ENCODE measurements at places on chromosomes 16 and 17.

GRCh38 chr17:80927791-80928216, 63.8 kb upstream of the CHMP6 start:
- no peak for DNase-seq

DNA sequence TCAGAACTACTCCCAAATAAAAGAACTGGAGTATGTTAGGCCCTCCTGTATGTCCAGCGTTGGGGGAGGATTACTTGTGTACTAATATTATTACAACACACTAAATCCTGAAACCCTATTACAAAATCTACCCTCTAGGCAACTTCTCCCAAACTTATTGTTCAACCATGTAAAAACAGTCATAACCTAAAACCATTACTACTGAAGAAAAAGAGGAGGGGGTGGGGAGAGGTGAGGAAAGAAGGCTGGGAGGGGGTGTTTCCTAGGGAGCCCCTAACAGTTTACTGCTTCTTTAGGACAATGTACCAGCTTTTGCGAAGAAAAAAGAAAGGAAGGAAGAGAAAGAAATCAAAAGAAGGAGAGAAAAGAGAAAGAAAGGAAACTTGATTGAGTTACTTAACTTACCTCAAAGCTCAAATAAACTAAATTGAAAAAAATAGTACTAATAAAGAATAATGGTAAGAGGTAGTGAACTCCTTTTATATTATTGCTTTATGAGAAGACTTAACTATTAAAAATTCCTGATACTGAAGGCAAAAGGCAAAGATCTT, 2.3 kb downstream of the SALL1 start:
- no peak for DNase-seq

DNA sequence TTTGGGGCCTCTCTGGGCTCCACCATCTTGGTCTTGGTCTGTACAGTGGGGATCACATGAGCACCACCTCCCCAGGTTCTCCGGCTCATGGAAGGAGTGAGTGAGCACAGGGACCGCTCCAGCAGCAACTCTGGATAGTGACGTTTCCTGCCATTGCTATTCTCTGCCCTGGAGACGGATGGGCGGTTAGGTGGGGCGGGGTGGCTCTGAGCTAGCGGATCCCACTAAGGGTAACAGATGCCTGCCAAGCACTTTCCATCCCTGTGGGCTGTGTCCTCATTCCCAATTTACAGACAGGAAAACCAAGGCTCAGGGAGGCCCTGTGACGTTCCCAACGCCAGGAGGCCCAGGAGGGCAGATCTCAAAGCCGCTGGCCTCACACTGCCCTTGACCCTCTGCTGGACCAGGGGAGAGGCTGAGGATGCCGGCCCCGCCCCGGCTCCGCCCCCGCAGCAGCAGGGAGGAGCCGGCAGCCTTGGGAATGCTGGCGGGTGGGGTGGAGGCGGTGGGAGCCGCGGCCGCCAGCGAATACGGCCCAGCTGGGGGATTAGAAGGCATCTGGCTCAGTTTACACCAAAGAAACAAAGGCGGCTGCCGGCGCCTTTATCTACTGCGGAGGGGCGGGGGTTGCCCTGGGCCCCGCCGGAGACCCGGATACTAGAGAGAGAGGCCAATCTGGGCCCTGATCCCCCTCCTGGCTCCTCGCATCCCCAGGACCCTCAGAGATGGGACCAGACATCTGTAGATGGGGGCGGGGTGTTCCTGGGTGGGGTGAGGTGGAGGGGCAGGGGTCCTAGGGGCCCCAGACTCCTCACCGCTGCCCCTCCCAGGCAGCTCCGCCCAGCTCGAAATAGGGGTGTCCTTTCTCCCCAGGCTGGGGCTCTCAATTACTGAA, 122.3 kb upstream of the CIBAR2 start:
- DNase-seq, result no peak

- no peak for DNase-seq
Measured at GRCh38 chr17:35676441-35676840, 55.0 kb upstream of the RASL10B start.

GRCh38 chr16:90077757-90078578, 837 bp upstream of the PRDM7 start:
- DNase-seq, result no peak

DNA sequence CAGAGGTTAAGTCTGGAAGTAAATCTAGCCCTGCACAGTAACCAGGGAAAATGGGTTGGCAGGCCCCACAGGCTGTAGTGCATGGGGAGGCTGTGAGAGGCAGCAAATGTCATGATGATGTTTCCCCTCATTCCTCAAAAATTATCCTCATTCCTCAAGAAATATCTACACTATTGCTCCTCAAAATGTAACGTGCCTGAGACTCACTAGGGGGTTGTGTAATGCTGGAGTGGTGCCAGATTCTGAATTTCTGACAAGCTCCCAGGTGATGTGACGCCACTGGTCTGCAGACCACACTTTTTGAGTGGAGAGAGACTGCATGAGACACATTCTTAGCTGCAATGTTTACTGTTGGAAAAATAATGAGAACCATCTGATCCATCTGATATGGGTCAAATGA, 1.2 kb upstream of the MPP3 start:
- DNase-seq, result no peak

DNA sequence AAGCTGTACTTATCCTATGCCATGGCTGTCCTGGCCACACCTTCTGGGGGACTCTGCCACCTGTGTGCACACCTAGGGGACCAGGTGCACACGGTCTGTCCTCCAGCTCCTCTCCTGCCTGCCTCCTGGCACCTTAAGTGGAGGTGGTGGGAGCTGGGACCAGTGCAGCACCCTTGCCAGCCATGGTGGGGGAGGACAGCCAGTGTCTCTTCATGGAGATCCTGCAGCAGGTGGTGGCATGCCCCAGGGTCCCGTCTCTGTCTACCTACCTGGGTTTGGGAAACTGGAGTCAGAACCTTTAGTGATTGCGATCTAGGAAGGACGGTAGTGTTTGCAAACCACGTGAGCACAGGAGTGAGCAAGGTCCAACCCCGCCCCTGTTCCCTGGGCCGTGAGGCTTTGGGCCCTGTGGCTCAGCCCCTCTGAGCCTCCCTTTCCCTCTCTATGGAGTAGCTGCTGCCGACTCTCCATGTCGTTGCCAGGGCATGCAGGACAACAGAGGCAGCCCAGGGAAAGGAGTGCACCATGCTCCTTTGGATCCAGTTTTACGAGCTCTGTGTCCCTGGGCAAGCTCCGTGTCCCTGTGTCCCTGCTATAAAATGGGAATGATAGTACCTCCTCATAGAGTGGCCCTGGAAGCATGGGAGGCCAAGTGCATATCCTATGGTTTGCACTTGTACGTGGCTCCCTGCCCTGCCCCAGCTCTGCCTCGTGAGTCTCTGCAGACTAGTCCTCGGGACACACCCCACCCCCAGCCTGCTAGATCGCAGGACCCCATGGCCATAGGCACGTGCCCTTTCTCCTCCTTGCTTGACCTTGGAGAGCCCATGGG, 7.1 kb downstream of the ADGRG1 start:
- no peak for DNase-seq

GRCh38 chr17:29151567-29151966, 28.6 kb downstream of the MYO18A start:
- DNase-seq, result no peak

DNA sequence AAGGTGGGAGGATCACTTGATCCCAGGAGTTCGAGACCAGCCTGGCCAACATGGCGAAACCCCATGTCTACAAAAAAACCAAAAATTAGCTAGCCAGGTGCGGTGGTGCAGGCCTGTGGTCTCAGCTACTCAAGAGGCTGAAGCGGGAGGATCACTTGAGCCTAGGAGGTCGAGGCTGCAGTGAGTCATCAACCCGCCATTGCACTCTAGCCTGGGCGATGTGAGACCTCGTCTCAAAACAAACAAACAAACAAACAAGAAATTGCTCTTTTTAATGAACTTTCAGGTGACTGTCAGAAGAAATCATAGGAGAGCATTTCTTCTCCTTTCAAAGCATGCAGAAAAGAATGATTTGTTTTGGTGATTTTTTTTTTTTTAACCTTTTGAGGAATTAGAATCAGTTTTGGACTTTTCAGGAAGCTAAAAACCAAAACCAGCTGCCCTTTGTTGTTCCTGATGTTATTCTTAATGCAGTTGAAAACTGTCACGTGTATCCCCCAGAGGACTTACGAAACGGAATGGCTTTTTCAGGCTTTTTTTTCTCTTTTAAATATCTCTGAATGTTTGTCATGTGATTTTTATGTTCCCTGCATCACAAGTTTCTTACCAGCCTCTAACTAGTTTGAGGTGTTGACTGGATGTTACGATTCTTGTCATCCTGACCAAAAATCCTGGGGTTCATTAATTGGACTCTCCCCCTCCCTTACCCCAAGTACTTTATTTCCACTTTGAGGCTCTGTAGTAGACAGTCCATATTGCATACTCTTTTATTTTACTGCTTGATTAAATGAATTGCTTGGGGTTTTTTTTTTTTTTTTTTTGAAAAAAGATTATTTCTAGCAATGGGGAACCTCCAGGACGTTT, 34.1 kb downstream of the SNX29 start:
- DNase-seq, result no peak

- DNase-seq, result no peak
Measured at GRCh38 chr17:3965118-3965800, 1.0 kb upstream of the ATP2A3 start.

GRCh38 chr17:50686494-50687199, 21.1 kb downstream of the ANKRD40 start:
- DNase-seq, result peak; percentile 85

GRCh38 chr17:67441052-67441895, 64.2 kb downstream of the PITPNC1 start:
- no peak for DNase-seq

Measured in coronary artery (tissue), 2 donors.